ENCODE measurements at places on chromosomes 7 and 10.

DNA sequence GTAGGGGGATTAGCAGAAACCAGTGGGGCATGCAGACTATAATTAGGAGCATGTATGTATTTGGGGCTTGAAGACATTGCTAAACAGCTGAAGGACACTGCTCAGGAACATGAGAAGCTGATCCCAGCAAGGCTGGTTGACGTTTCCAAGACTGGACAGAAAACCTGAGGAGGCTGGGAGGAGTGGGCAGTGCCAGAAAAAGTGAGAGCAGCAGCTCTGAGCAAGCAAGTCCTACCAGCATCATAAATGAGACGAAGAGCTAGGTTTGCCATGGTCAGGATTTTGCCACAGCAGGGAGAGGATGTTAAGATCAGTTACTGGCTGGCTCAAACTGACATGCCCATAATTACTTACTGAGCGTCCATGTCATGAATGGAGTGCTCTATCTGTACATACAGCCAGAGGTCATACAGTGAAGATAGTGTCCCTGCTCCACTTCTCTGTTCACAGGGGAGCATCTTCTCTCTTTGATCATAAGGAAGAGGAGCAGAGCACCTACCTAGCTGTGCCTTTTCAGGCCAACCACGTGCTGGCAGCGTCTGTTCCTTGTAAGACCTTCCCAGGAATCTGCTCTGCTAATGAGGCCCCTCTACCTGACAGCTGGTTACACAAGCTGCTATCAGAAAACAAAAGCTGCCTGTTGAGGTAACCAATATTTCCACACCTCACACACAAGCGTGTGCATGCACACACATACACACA lies 44.7 kb downstream of the PDE1C start:
- DNase-seq: no peak

DNA sequence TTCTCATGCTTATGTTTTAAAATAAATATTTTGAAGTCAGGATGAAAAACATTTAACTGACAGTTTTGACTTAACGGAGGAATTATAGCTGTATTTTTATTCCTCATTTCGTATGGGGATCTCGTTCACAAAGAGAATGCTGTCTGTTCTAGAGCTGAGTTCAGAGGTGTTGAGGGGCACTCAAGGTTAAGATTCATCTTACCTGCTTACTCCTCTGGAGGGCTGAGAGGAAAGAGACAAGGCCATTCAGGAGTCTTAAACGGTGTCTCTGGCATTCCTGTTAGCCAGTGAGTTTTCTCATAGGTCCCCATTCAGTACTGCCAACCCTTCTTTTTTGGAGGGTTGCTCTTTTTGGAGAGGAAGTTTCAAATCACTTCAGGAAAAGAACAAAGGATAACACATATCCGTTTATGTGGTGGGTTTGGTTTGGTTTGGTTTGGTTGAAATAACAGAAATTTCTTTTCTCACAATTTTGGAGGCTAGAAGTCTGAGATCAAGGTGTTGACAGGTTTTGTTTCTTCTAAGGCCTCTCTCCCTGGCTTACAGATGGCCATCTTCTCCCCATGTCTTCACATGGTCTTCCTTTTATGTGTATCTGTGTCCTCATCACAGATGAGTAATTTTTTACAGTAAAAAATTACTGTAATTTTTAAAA lies 23.1 kb downstream of the CALHM2 start:
- no peak for DNase-seq

DNA sequence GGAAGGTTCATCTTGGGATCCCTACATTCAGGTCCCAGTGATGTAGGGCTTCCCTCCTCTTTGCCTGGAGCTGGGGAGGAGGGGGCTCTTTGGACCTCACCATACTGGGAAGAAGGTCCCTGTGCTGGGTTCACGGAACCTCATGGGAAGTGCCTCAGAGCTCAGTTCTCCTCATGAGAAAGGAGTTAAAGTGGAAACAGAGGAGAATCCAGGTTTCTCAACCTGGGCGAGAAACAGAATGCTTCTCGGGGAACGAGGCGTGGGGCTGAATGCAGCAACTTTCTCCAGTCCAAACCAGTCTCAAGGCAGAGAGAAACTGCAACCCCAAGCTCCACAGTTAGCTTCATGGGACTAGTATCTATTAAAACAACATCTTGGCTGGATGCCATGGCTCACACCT lies 382.7 kb upstream of the FOXK1 start:
- no peak for DNase-seq

DNA sequence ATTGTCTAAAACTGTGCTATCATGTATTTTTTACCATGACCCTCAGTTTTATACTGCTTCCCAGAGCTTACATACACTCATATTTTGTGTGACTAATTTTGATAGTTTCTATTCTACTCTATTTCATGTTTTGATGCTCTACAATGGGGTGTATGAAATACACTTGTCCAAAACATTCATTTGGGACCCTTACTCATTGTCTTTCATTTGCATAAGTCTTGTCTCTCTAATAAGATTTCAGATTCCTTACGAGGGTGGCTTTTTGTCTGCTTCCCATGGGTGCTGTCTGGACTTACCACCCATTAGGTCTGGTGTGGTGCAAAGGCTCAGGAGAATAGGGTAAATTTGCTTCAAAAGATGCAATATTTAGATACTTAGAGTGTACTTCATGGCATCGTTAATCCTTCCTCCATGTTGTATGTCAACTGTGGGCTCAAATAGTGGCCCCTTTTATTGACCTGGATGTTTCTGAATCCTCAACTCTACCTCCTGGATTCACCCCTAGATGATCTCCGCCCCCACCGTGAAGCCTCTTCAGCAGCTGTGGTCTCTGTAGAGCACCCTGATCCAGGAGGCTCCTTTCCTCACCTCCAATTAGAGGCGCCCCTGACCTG lies 3.6 kb upstream of the GIMAP5 start:
- DNase-seq: no peak

DNA sequence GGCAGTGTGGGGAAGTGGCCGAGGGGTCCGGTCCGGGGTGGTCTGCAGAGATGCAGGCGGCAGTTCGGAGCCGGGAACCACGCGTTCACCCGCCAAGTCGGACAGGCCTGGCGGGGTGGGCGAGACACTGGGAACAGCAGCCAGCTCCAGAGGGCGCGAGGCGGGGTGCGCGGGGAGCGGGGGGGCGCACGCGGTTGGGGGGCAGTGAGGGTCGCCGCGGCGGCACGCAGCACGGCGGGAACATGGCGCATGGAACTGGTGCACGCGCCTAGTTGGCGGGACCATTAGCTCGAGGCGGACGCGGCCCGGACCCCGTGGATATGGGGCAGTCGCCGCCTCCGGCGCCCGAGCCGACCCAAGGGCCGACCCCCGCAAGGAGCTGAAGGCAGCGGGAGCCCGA lies 635.9 kb downstream of the ZNF37A start:
- no peak for DNase-seq

DNA sequence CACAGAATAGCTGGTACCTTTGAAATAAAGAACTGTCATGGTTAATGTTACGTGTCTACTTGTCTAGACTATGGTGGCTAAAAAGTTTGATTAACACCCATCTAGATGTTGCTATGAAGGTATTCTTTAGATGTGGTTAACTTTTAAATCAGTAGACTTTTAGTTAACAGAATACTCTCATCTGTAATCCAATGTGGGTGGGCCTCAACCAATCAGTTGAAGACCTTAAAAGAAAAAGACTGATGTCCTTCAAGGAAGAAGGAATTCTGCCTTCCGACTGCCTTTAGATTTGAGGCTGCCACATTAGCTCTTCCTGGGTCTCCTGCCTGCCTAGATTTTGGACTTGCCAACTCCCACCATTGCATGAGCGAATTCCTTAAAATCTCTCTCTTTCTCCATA lies 113.0 kb upstream of the CACUL1 start:
- no peak for DNase-seq

- no peak for DNase-seq
Observed at GRCh38 chr7:80771523-80771922, 133.1 kb downstream of the CD36 start.

DNA sequence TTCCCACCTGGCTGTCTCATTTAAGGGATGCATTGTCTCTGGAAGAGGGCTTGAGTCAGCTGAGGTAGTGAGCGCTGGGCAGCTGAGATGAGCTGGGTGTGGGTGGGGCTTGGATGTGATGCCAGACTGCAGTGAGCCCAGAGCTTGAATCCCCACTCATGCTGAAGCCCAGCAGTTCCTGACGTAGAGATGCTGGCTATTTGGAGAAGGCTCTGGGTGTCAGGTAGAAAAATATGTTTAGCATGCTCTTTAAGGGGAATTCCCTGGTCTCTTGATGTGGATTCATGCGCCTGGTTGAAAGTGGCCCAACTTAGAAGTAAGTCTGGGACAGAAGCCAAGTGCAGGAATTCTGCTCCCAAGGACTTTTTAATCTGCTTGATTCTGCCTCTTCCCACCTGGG lies 241.5 kb upstream of the IGFBP3 start:
- DNase-seq: no peak

DNA sequence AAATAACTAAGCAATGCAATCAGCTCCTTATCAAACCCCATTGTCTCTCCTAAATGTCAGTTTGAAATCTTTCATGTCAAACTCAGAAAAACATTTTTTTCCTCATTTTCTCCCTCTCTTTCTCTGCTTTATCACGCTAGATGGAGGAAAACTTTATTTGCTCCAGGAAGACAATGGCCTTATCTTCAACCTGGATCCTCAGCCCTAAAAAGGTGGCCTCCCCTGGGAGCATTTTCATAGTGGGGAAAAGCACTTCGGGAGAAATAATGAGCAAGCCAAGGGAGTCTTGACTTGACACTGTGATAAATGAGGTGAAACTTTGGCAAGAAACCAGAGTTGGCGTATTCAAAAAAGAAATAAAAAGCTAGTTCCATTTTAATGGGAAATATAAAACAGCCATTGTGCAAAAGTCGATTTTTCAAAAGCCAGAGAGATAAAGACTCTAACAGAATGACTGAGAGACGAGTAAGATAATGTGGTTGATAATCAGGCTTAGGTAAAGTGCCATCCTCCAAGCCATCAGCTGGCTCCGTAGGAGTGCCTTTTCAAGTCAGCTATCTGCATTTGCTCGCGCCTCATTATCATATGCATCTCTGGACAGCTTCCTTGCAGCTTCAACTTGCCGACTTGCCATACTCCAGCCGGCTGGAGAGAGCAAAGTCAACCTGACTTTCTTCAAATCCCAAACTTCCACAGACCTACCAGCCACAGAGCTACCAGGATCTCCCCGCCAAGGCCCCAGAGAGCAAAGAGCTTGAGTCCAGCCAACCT lies 19.9 kb downstream of the HABP2 start:
- no peak for DNase-seq

- no peak for DNase-seq
Observed at GRCh38 chr10:111186358-111186757, 109.5 kb downstream of the ADRA2A start.

GRCh38 chr7:91777522-91777921 lies 103.0 kb downstream of the MTERF1 start:
- no peak for DNase-seq
